PC-3 (cell line): ENCODE measurements at places on chromosomes 4 and X. TPM values are rescaled to one million over a fixed set of nuclear protein-coding genes. Genes with fewer than 3 reads are reported as not detected.

The MTTP gene
- 0.33 TPM in 1 of 2 replicates, not detected in the other for total RNA-seq

The EGFL6 gene
- total RNA-seq, result not detected in 2 replicates

The BLOC1S4 gene
- 14.0 and 19.9 TPM in 2 replicates for total RNA-seq

The AFAP1 gene
- total RNA-seq, result 42.1 and 51.4 TPM in 2 replicates

The TCEAL7 gene
- total RNA-seq, result not detected in 2 replicates

The GATA1 gene
- total RNA-seq, result not detected in 2 replicates

The IL21 gene
- total RNA-seq, result not detected in 2 replicates

The AFP gene
- total RNA-seq, result 0.40 TPM in 1 of 2 replicates, not detected in the other

The PKD2 gene
- 12.9 and 14.9 TPM in 2 replicates for total RNA-seq

The ARSJ gene
- 16.4 and 19.1 TPM in 2 replicates for total RNA-seq

- H3K27me3 ChIP-seq, result no peaks in the 10 kb centered on the region
- H3K36me3 ChIP-seq, result no peaks in the 10 kb centered on the region
- H3K27ac ChIP-seq, result no peak overlapping the region
- H3K4me1 ChIP-seq, result peaks cover 7% of the 10 kb centered on the region
These were observed 101.2 kb downstream of the FAM13A start for GRCh38 chr4:88955580-88956380.

GRCh38 chr4:169286562-169287301 lies 16.0 kb upstream of the SH3RF1 start:
- DNase-seq, result no peak
- H3K27ac ChIP-seq, result no peak overlapping the region
- H3K4me3 ChIP-seq, result no peak overlapping the region
- H3K27me3 ChIP-seq, result no peaks in the 10 kb centered on the region
- H3K36me3 ChIP-seq, result no peaks in the 10 kb centered on the region

DNA sequence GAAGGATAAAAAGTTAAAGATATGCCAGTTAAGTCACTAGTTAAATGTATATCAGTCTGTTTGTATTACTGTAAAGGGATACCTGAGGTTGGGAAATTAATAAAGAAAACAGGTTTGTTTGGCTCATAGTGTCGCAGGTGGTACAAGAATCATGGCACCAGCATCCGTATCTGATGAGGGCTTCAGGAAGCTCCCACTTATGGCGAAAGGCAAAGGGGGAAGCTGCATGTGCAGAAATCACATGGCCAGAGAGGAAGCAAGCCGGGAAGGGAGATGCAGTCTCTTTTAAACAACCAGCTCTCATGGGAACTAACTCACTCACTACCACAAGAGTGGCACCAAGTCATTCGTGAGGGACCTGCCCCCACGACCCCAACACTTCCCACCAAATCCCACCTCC lies 91.9 kb upstream of the SH3RF1 start:
- H3K36me3 ChIP-seq, result 0 out of 2 replicates have a peak, but pooled peaks cover 4% of the 10 kb centered on the region
- DNase-seq, result no peak
- peak overlapping the region; percentile 62 for H3K27ac ChIP-seq
- peaks cover 12% of the 10 kb centered on the region for H3K4me1 ChIP-seq
- no peaks in the 10 kb centered on the region for H3K27me3 ChIP-seq
- H3K4me3 ChIP-seq, result no peak overlapping the region

GRCh38 chr4:71765821-71766383 lies 18.0 kb downstream of the GC start:
- peaks cover 12% of the 10 kb centered on the region for H3K4me1 ChIP-seq
- no peak overlapping the region for H3K4me3 ChIP-seq
- peak; percentile 23 for DNase-seq
- H3K36me3 ChIP-seq, result no peaks in the 10 kb centered on the region

DNA sequence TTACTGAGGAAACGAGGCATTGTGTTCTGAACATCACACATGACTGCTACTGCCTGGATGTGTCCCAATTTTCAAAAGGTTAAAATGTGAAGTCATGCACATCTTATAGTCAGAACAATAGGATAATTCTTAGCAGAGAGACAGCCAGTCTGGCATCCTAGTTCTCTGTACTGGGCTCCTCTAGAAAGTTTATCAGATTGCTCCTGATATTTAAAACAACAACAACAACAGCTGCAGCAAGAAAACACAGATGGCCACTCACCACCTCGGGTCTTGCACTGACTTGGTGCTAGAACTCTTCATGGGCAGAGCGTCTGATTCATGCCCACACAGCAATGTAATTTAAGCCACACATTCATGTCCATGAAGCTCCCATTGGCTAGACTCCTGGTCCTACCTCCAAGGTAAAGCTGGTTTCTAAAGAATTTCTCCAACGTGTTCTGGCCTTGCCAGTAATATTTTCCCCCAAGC lies 33.3 kb upstream of the SLC2A9 start:
- no peaks in the 10 kb centered on the region for H3K27me3 ChIP-seq
- no peak for DNase-seq
- H3K27ac ChIP-seq, result no peak overlapping the region
- H3K4me1 ChIP-seq, result no peaks in the 10 kb centered on the region
- no peak overlapping the region for H3K4me3 ChIP-seq

GRCh38 chr4:76744241-76744921 lies 153.6 kb downstream of the SOWAHB start:
- H3K36me3 ChIP-seq, result 0 out of 2 replicates have a peak, but pooled peaks cover under 1% of the 10 kb centered on the region
- DNase-seq, result peak; percentile 28
- H3K27ac ChIP-seq, result no peak overlapping the region
- no peak overlapping the region for H3K4me3 ChIP-seq

- DNase-seq, result no peak
- no peaks in the 10 kb centered on the region for H3K36me3 ChIP-seq
- no peak overlapping the region for H3K27ac ChIP-seq
- H3K4me3 ChIP-seq, result no peak overlapping the region
These were observed 330.6 kb downstream of the CCSER1 start for GRCh38 chr4:90457817-90458216.

GRCh38 chr4:53563824-53564223 lies 27.5 kb downstream of the LNX1 start:
- H3K4me3 ChIP-seq, result no peak overlapping the region
- no peaks in the 10 kb centered on the region for H3K36me3 ChIP-seq
- H3K4me1 ChIP-seq, result peaks cover 16% of the 10 kb centered on the region
- H3K27me3 ChIP-seq, result no peaks in the 10 kb centered on the region
- peak; percentile 72 for DNase-seq

DNA sequence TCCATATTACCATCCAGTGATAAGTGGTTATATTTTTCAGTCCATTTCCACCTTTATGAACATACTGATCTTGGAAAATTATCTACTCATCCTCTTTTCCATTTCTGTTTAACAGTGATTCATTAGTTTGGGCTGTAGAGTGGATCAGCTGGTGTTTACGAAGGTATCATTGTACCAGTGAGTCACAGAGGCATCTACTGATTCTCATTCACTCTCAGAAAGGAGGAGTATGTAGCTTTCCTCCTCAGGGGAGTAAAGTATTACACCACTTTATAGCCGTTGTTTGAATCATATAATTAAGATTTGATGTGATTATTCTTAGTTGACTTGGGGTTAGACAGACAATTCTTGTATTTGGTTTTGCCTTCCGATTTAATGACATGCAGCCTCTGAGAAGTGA lies 74.7 kb downstream of the GALNT7 start:
- peak; percentile 80 for DNase-seq
- H3K36me3 ChIP-seq, result no peaks in the 10 kb centered on the region

DNA sequence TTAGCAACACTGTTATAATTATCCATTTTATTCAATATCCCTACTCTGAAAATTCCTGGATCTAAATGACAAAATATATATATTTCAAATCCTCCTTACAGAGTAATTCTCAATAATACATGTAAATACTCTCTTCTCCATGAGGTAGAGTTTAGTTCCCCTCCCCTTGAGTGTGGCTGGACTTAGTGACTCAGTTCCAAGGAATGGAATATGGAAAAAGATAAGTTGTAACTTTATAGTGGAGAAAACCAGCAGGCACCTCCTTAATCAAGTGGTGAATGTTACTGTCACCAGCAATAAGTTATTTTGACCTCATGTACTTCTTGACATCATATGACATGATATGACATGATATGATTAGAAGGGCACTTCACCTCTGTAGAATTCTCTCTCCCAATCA lies 302.0 kb downstream of the RAB28 start:
- no peaks in the 10 kb centered on the region for H3K36me3 ChIP-seq
- no peak for DNase-seq
- H3K27me3 ChIP-seq, result no peaks in the 10 kb centered on the region

DNA sequence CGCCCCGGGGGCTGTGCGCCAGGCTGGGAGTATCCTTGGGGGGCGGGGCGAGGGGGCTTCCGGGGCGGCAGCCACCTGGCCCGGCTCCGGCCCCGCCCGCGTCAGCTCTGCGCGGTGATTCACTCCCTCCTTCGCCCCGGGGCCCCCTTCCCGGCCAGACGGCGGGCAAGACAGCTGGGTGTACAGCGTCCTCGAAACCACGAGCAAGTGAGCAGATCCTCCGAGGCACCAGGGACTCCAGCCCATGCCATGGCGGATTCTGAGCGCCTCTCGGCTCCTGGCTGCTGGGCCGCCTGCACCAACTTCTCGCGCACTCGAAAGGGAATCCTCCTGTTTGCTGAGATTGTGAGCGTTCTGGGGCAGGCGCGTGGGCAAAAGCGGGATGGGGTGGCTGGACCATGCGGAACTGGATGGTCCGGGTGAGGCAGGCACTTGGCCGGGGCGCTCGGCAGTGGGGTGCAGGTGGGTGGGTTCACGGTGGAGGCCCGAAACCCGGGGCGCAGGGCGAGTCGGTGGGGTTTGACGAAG lies at the start of gene PLP2:
TSS of gene PLP2 (plus strand) at position 147 of the 528 bp plus-strand sequence. CDS start at position 250, 103 bp downstream.
- H3K27me3 ChIP-seq, result no peaks in the 10 kb centered on the region
- H3K4me3 ChIP-seq, result peak within 1 kb of the TSS; percentile 78
- peak within 1 kb of the TSS; percentile 82 for H3K27ac ChIP-seq
- H3K36me3 ChIP-seq, result peaks cover 8% of the 10 kb centered on the region; the same call in 1 of the 2 replicates
- DNase-seq, result peak; percentile 75
- peaks cover 20% of the 10 kb centered on the region; the same call in 1 of the 2 replicates for H3K4me1 ChIP-seq

- no peak for DNase-seq
- no peaks in the 10 kb centered on the region for H3K36me3 ChIP-seq
- no peaks in the 10 kb centered on the region; the same call in 1 of the 2 replicates for H3K4me1 ChIP-seq
- no peak overlapping the region for H3K27ac ChIP-seq
- H3K4me3 ChIP-seq, result no peak overlapping the region
These were observed 104.9 kb downstream of the CHIC2 start for GRCh38 chr4:53959343-53960120.

DNA sequence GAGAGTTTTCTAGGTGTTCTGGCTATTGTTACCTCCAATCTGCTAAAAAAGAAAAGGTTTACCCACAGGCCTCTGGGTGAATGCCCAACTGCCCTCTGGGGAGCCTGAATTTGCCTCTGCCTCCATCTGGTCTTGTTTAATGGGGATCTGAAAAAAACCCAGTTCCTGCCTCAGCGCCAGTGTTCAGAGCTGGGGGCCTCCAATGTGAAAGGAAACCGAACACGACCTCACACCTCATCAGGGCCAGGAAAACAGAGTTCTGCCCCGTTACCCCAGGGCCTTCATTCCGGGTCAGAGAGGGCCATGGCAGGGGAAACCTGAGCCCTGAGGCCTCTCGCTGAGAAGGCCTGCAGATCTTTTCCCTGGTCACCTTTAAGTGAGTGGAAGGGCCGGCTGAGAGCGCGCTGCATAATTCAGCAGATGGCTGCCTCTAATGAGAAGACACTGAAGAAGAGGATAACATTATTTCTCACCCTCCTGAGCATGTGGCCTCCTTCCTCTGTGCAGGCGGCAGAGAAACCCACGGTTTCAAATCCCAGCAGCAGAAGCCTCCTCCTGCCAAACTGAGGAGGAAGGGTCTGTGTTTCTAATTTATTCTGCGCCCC lies 6.8 kb downstream of the SEPTIN6 start:
- no peaks in the 10 kb centered on the region for H3K36me3 ChIP-seq
- H3K4me1 ChIP-seq, result peaks cover 5% of the 10 kb centered on the region; the same call in 1 of the 2 replicates
- no peak overlapping the region for H3K27ac ChIP-seq
- H3K4me3 ChIP-seq, result no peak overlapping the region
- no peak for DNase-seq

GRCh38 chr4:17094159-17094875 lies 195.9 kb upstream of the LDB2 start:
- H3K4me1 ChIP-seq, result no peaks in the 10 kb centered on the region
- no peaks in the 10 kb centered on the region for H3K36me3 ChIP-seq
- H3K4me3 ChIP-seq, result no peak overlapping the region
- no peak overlapping the region for H3K27ac ChIP-seq
- peaks cover 7% of the 10 kb centered on the region; the same call in 1 of the 2 replicates for H3K27me3 ChIP-seq

- no peaks in the 10 kb centered on the region for H3K27me3 ChIP-seq
- peak overlapping the region; percentile 82 for H3K27ac ChIP-seq
- H3K4me1 ChIP-seq, result peaks cover 20% of the 10 kb centered on the region
These were observed 1.6 kb downstream of the PAPSS1 start for GRCh38 chr4:107718351-107718965.
